ENCODE measurements at places on chromosomes 13 and 19. TPM values are rescaled to one million over a fixed set of nuclear protein-coding genes. Genes with fewer than 3 reads are reported as not detected.

Gene HPN
- total RNA-seq, result not detected

Gene ZNF256
- 4.1 TPM for total RNA-seq

Gene STX10
- 74.2 TPM for total RNA-seq

Gene NLRP7
- not detected for total RNA-seq

Gene TUBB4A
- not detected for total RNA-seq

Gene SIGLEC12
- not detected for total RNA-seq

Gene DHDH
- total RNA-seq, result not detected

Measured in epithelial cell of alveolus of lung (primary cell).